ENCODE measurements at places on chromosomes 6 and 20.

DNA sequence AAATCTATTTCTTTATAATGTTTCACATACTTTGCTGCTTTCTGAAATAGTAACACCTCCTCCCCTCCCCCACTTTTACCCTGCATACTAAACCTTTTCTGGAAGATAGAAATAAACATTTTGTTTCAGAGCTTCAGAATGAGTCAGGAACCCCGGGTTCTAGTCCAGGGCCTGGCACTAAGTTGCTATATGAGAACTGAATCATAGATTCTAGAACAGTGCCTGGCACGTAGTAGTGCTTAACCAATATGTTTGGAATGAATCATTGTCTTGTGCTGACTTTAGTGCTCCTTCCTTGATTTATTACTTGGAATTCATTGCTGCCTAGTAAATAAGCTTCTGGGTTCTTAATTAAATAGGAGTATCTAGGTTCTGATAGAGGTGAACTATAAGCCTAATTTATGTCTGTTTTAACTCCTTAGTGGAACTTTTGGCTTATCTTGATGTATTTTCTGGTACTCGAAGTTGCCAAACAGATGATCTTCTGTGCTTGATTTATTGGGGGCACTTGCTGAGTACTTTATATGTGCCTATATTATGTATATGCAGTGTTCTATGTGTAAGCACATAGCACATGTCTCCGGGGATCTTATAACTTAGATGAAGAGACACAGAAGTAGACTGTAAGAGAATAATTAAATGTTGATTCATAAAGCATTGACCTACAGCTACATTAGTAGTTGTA, 18.6 kb downstream of the TAB2 start:
- DNase-seq = no peak

DNA sequence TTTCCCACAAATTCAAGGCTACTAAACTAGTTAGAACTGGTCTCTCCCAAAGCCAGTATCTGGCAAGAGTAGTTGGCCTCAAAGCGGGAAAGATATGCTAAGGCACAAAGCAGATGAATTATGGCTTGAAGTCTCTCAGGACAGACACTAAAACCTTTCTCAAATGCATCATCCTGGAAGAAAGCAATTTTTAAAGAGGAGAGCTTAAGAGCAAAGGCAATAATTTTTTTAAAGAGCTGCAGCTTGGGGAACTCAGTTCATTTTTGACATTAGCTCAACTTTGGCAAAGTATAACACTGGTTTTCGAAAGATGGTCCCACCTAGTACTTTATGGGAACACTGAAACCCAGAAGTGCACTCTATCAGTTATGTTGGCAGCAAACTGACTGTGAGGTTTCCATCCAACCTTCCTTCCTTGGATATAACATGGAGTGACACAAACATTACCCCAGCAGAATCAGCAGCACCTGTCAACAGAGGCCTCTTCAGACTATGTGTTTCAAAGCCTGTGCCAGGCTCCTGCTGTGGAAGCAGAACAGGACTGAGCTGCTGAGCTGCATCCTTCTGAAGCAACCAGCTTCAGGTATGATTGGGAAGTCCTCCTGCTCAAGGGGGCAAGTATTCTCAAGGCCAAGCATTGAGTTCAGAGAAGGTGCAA, 852.3 kb upstream of the HS3ST5 start:
- DNase-seq = peak; percentile 25

DNA sequence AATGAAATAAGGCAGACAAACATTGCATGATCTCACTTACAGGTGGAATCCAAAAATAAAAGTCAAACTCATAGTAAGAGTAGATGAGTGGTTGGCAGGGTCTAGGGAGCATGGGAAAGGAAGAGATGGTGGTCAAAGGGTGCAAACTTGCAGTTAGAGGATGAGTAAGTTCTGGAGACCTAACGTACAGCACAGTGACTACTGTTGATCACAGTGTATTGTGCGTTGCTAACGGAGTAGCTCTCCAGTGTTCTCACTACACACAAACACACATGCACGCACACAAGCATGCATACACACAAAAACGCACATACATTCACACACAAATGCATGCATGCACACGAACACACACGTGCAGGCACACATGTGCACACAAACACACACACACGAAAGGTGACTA, 54.9 kb downstream of the LY86 start:
- no peak for DNase-seq

- no peak for DNase-seq
Observed at GRCh38 chr6:6210994-6211393, 109.5 kb downstream of the F13A1 start.

GRCh38 chr20:52242237-52243230, 51.0 kb upstream of the ZFP64 start:
- no peak for DNase-seq

DNA sequence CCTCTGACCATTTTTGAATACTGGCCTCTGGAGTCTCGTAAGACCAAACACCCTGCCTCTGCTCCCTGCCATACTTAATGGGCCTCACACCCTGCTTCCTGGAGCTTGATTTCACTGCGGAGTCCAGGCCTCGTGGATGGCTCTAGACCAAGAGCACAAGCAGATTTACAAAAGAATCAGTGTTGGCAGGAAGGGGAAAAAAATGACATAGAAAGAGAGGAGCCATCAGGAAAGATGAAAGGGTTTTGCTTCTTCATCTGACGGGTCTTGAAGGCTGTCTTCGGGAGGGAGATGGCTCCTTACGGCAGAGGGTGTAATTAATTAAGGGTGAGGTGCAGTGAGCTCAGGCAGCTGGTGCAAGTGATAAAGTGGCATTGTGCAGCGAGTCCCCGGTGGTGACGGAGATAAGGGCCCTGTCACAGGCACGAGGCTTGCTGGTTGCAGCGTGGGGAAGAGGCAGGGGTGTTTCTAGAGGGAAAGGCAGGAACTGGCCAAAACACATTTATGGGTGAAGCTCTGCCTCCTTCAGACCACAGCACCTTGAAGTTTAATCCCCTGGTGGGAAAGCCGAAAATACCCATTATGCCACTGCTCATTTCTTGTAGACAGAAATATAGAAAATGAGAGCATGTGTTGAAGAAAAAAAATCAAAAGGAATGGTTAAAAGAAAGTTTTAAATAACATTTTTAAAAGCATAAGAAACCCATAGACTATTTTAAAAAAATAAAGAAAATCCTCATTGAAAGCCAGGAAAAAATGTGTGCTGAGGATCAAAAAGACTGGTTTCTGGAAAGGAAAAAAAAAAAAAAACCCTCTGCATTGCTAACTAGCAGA, 128.6 kb upstream of the LRFN2 start:
- peak; percentile 33 for DNase-seq

DNA sequence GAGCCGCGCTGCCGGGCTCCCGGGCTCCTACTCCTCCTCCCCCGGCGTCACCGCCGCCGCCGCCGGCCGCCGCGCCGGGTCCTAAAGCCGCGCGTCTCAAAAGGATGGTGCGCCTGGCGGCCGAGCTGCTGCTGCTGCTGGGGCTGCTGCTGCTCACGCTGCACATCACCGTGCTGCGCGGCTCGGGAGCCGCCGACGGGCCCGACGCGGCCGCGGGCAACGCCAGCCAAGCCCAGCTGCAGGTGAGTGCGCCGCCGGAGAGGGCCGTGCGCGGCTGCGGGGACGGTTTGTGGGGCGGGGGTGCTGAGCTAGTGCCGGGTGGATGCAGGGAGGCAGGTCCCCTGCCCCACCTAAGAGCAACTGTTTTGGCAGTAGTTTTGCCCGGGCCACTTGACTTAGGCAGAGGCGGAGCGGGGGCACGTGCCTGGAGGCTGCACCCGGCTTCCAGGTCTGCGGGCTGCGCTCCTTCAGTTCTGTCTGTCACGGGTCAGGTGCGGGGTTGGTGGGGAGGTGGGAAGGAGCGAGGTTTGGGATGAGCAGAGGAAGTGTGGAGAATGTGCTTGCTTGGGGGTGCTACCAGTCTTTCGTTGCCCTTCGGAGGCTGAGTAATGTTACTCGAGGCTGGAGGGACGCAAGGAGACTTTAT, 722 bp downstream of the ISM1 start:
- DNase-seq = peak; percentile 73

GRCh38 chr20:17841751-17842215, 126.8 kb downstream of the SNX5 start:
- peak; percentile 91 for DNase-seq

DNA sequence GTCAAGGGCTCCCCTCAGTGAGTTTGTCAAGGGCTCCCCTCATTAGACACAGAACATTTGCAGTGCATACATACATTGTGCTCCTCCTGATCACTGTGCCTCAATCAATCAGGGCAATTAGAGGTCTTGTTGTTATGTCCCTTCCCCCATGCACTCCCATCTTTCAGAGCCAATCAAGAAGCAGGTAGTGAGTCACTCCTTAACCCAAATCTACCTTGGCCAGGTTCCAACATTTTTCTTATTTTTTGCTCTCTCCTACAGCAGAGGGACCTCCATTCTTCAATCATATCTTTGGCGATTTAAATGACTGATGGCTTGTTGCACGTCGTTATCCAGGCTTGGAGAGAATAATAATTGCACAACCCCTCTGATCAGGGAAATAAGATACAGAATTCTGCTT, 409.9 kb upstream of the SPTLC3 start:
- no peak for DNase-seq

GRCh38 chr20:1214838-1215261, 11.0 kb upstream of the RAD21L1 start:
- DNase-seq = no peak

DNA sequence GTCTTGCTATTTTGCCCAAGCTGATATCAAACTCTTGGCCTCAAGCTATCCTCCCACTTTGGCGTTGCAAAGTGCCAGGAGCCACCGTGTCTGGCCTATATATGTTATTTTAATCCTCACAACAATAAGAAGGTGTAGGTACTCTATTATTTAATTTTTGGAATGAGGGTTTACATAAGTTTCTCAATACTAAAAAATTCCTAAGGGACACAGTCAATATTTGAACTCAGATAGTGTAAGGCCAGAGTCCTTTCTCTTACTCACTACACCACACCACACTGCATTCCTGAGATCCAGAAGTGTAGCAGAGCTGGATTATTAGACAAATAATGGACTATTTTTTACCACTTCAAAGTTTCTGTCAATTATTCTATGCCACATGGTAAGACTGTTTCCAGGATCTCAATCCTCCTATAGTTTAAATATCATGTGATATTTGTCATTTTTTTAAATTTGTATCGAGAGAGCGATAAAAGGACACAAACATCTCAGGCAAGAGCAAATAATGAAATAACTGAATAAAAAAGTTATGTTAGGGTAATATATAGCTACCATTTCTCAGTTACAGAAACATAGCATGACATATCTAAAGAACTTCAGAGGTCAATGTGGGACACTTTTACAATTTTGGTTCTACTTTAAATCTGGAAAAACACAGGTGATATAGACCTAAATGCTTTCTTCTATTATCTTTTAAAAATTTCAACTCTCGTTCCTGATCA, 162.2 kb upstream of the THEMIS start:
- DNase-seq = no peak

DNA sequence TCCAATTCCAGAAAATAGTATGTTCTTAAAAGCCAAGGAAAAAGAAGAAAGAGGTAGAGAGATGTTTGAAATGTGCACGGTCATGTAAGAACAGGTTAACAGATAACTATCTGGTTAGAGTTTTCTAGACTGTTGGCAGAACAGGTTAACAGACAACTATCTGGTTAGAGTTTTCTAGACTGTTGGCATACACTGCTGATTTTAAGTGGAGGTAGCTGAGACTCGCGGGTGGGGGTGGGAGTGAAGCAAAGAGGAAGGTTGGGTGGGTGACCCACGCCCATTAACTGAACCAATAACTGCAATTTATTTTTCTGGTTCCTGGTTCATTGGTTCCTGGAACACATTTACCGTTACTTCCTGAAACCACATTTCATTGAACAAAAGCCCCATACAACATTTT, 157.5 kb downstream of the ELOVL4 start:
- no peak for DNase-seq

- no peak for DNase-seq
Observed at GRCh38 chr6:101760843-101761621, 367.5 kb downstream of the GRIK2 start.

DNA sequence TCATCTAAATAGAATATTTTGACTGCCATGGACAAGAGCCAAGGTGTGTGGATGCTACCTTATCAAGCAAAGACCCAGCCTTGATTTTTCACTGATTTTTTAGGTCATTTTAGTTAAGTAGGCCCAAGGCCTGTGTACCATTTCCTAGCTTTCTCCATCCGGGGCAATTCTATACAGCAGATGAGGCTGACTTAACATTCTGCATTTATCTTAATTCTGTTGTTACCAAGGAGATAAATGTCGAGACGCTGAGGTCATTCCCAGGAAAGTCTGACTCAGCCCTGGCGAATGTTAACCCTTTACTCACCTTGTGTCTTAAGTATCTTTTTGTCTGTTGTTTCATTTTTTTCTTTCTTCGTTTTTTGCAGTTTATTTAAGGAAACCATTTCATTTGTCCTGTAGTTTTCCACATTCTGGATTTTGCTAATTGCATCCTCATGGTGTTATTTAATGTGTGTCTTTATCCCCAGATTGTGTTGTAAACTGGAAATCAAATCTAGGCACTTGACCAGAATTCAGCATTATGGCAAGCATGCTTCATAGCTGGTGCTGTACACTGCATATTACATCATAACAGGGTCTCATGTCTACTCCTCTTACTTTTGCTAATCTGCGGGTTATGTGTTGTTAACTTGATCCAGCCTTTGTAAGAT, 277.0 kb downstream of the CDKAL1 start:
- no peak for DNase-seq

DNA sequence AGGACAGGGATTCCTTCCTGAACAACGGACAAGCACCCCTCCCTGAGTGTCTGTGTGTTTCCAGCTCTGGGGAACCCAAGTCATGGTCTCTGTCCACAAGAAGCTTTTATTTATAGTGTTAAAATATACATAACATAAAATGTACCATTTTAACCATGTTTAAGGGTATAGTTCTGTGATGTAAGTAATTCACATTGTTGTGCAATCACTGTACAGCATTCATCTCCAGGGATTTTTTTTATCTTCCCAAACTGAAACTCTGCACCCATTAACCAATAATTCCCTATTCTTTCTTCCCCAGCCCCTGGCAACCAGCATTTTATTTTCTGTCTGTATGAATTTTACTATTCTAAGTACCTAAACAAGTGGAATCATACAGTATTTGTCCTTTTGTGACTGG, 84.2 kb downstream of the FOXF2 start:
- no peak for DNase-seq

- no peak for DNase-seq
Observed at GRCh38 chr6:22236626-22237414, 60.0 kb downstream of the PRL start.

DNA sequence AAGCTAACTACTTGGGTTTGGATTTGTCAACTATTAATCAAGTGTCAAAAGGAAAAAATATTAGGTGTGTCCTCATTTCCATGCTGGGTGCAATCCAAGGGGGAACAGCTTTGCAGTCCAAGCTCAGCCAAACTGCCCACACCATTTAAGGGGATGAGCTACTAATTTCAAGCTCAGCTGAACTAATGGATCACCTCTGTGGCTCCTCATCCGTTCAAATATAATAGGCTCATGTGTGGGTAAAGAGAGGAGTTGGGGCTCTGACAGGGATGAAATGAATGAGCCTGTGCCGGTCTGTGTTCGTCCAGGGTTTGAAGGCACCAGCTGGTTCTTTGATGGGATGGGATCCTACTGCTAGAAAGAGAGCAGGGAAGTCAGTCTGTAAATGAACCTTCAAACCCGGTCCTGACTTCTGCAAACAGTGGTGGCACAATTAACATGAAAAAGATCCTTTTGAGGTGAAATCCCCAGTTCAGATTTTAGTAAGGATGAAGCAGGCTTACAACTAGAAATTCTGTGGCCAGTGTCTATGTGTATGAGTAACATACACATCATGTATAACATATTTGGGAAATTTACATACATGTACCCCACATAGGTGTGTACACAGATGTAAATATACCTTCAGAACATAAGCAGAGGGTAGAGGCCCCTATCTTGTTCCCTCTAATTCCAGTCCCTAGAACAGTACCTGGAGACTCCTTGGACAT, 41.9 kb downstream of the TTI1 start:
- DNase-seq = no peak

- no peak for DNase-seq
Observed at GRCh38 chr20:20493701-20494100, 125.8 kb downstream of the INSM1 start.
